Endothelial cell of umbilical vein (primary cell): ENCODE measurements at places on chromosomes 3 and 15. TPM values are rescaled to one million over a fixed set of nuclear protein-coding genes. Genes with fewer than 3 reads are reported as not detected.

Gene ACTRT3
- total RNA-seq: 3.3 and 5.1 TPM in 2 replicates

Gene DNAH12
- 0.20 TPM in 1 of 2 replicates, not detected in the other for total RNA-seq

Gene UNC13C
- total RNA-seq: not detected in 2 replicates

Gene DUOXA2
- total RNA-seq: not detected in 2 replicates

Gene IGDCC3
- total RNA-seq: not detected in 2 replicates

Gene PLSCR5
- total RNA-seq: not detected in 2 replicates

Gene SAMMSON
- not detected in 2 replicates for total RNA-seq

Gene CIB1
- 58.3 and 61.0 TPM in 2 replicates for total RNA-seq

Gene SLC12A8
- 0.86 and 0.97 TPM in 2 replicates for total RNA-seq

Gene SLC2A2
- total RNA-seq: not detected in 2 replicates

Gene BMF
- total RNA-seq: 9.8 and 13.9 TPM in 2 replicates

Gene MESP2
- 0.42 TPM in 1 of 2 replicates, not detected in the other for total RNA-seq

Gene TTC21A
- total RNA-seq: 6.3 and 7.8 TPM in 2 replicates

Gene ILDR1
- total RNA-seq: not detected in 2 replicates

Gene CA12
- 1.8 and 5.9 TPM in 2 replicates for total RNA-seq

Gene CD276
- 85.6 and 85.7 TPM in 2 replicates for total RNA-seq

Gene ZNF654
- 14.6 and 14.8 TPM in 2 replicates for total RNA-seq

Gene WDR76
- 22.1 and 25.2 TPM in 2 replicates for total RNA-seq

Gene ABHD5
- total RNA-seq: 17.1 and 21.2 TPM in 2 replicates

Gene DAZL
- not detected in 2 replicates for total RNA-seq

Gene PTX3
- 149 and 172 TPM in 2 replicates for total RNA-seq

Gene WNT5A
- 0.25 and 0.33 TPM in 2 replicates for total RNA-seq

Gene GRAMD2A
- total RNA-seq: 0.23 and 0.29 TPM in 2 replicates

Gene LINS1
- 9.6 and 14.7 TPM in 2 replicates for total RNA-seq

Gene CIP2A
- 28.7 and 33.7 TPM in 2 replicates for total RNA-seq
